ENCODE measurements at places on chromosomes 2 and 18.
A peak's percentile ranks its signal among the peaks of the same experiment; 100 is the strongest.

GRCh38 chr18:33841221-33841967 is 263.4 kb downstream of the ASXL3 start:
- DNase-seq = no peak
- no peak overlapping the region for H3K4me3 ChIP-seq
- H3K27me3 ChIP-seq = no peaks in the 10 kb centered on the region
- H3K36me3 ChIP-seq = no peaks in the 10 kb centered on the region
- H3K27ac ChIP-seq = no peak overlapping the region

GRCh38 chr2:121977326-121977725 is 221.9 kb downstream of the TSN start:
- no peak overlapping the region for H3K27ac ChIP-seq
- peaks cover 11% of the 10 kb centered on the region for H3K4me1 ChIP-seq
- no peaks in the 10 kb centered on the region for H3K27me3 ChIP-seq
- no peak overlapping the region for H3K4me3 ChIP-seq
- no peaks in the 10 kb centered on the region for H3K36me3 ChIP-seq
- no peak for DNase-seq

DNA sequence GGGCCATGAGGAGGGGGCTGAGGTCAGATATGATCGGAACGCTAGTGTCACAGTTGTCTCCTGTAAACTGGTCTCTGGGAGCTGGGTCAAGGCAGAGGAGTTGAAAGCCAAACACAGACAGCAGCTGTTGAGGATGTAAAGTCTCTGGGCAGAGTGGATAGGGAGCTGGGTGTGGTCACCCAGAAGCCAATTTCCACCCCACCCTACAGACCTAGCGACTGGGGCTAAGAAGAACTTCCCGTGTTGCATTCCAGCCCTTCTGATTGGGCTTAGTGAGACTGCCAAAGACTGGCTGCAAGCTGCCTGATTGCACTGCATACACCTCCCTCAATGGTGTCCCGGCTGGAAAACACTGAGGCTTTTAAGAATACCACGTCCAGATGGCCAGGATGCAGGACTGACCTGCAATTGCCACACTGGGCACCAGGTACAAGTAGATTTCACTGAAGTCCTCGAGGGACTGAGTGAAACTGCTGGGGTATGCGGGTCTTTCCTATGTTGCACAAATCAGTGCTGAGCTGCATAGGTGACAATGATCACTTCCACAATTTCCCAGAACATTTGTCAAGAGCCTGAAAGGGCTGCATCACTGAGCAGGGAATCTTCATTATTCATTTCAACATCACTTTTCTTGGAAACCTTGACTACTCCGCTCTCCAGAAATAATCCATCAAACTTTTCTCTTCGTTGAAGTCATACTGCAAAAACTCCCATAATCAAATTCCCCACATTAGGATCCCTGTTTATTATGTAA is 43.1 kb upstream of the EML4 start:
- DNase-seq = no peak
- peaks cover 68% of the 10 kb centered on the region for H3K4me1 ChIP-seq
- H3K27me3 ChIP-seq = no peaks in the 10 kb centered on the region
- H3K4me3 ChIP-seq = no peak overlapping the region

DNA sequence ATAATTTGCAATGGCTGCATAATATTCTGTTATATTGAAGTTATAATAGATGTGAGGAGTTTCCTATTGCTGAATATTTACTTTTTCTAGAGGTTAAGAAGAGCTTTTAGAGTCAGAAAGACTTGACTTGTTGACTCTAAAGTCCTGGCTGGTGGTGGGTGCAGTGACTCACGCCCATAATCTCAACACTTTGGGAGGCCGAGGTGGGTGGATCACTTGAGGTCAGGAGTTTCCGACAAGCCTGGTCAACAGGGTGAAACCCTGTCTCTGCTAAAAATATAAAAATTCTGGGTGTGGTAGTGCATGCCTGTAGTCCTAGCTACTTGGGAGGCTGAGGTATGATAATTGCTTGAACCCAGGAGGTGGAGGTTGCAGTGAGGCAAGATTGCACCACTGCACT is 33.9 kb upstream of the ATIC start:
- no peak for DNase-seq
- H3K4me1 ChIP-seq = no peaks in the 10 kb centered on the region
- H3K36me3 ChIP-seq = no peaks in the 10 kb centered on the region
- no peak overlapping the region for H3K27ac ChIP-seq
- H3K4me3 ChIP-seq = no peak overlapping the region
- H3K27me3 ChIP-seq = no peaks in the 10 kb centered on the region

GRCh38 chr2:92326-92725 is 46.0 kb upstream of the FAM110C start:
- no peak overlapping the region for H3K4me3 ChIP-seq
- no peaks in the 10 kb centered on the region for H3K4me1 ChIP-seq
- DNase-seq = no peak

DNA sequence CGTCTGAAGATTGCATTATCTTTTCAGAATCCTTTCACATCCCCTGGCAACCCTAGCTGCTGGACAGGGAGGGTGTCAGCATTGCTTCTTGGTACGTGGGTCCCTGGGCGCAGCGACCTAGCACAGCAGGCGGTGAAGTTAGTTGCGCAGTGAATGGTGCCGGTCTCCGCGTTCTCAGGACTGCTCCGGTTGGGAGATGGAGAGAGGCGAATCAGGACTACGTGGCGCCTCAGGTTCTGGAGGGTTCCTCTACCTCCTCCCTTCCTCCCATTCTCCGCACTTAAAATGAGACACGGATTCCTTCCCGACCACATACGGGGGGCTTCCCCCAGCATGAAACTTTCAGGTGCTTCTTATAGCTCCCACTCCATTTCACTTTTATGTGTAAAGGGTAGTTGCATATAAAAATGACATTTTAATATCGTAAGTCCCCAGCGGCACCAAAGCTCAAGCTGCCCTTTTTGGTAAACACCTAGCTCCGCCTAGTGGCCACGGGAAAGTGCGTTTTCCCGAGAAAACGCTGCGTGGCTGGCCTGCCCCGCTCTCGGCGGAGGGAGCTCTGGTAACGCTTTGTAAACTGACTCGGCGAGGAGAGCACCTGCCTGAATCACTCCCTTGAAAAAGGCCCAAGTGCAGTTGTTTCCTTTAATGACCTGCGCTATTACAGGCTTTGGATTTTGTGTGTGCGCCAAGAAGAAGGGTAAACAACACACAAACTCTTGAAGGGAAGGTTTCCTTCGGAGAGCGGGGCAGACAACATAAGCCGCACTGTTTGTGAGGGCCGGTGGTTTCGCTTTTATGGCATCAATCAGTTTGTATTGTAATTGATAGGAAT is 32.9 kb upstream of the INHBB start:
- H3K4me3 ChIP-seq = peak overlapping the region; percentile 16
- H3K36me3 ChIP-seq = no peaks in the 10 kb centered on the region
- DNase-seq = no peak

GRCh38 chr2:29894822-29895614 is 26.4 kb downstream of the ALK start:
- no peak overlapping the region for H3K27ac ChIP-seq
- H3K27me3 ChIP-seq = no peaks in the 10 kb centered on the region
- no peaks in the 10 kb centered on the region for H3K4me1 ChIP-seq
- H3K4me3 ChIP-seq = no peak overlapping the region
- H3K36me3 ChIP-seq = no peaks in the 10 kb centered on the region
- no peak for DNase-seq

DNA sequence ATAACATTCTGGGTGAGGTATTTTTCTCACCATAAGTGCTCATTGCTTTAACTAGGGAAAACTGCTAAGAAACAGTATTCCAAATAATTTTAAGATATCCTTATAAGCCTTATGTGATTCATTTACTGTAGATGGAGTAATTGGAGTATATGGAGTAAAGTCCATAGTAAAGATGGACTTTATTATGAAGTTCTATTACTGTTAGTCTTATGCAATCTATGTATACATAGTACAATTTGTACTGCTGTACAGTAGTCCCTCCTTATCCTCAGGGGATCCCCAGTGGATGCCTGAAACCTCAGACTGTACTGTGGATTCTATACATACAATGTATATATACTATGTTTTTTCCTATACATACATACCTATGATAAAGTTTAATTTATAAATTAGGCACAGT is 41.1 kb upstream of the OTX1 start:
- H3K4me3 ChIP-seq = no peak overlapping the region
- DNase-seq = no peak
- no peaks in the 10 kb centered on the region for H3K36me3 ChIP-seq

GRCh38 chr2:151855111-151855510 is 26.9 kb upstream of the ARL5A start:
- no peak for DNase-seq
- no peak overlapping the region for H3K4me3 ChIP-seq
- H3K27ac ChIP-seq = no peak overlapping the region
- H3K27me3 ChIP-seq = no peaks in the 10 kb centered on the region
- H3K36me3 ChIP-seq = no peaks in the 10 kb centered on the region

GRCh38 chr2:21117688-21118087 is 6.1 kb upstream of the TDRD15 start:
- no peaks in the 10 kb centered on the region for H3K27me3 ChIP-seq
- DNase-seq = no peak
- no peak overlapping the region for H3K27ac ChIP-seq

GRCh38 chr2:58512878-58513277 is 271.8 kb upstream of the FANCL start:
- no peak overlapping the region for H3K4me3 ChIP-seq
- H3K27me3 ChIP-seq = no peaks in the 10 kb centered on the region
- H3K4me1 ChIP-seq = no peaks in the 10 kb centered on the region

GRCh38 chr2:36360063-36360462 is 4.5 kb downstream of the CRIM1 start:
- no peak for DNase-seq
- H3K4me1 ChIP-seq = peaks cover 87% of the 10 kb centered on the region
- peak overlapping the region; percentile 93 for H3K27ac ChIP-seq
- no peak overlapping the region for H3K4me3 ChIP-seq

- H3K27me3 ChIP-seq = no peaks in the 10 kb centered on the region
- no peak overlapping the region for H3K27ac ChIP-seq
- H3K36me3 ChIP-seq = no peaks in the 10 kb centered on the region
These were observed 102.2 kb upstream of the UXS1 start for GRCh38 chr2:106296182-106296815.

GRCh38 chr18:13134551-13135401 is 83.8 kb upstream of the LDLRAD4 start:
- DNase-seq = no peak
- no peak overlapping the region for H3K27ac ChIP-seq
- no peak overlapping the region for H3K4me3 ChIP-seq
- H3K4me1 ChIP-seq = peaks cover 11% of the 10 kb centered on the region

DNA sequence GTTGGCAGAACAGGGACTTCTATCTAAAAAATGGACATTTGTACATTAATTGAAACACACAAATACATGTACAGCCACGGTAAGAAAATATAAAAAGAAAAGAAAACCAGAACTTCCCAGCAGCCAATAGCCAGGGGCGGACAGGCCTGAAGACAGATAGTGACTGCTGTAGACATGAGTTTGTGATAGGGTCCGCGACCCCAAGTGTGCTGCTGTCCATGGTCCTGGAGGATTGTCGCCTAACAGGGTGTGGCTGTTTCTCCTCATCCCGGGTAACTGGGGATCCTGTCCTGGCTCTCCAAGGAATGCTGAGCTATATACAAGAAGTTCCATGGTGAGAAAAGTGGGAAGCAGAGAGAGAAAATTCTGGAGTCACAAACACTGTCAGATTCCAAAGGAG is 266.5 kb upstream of the SALL3 start:
- H3K27ac ChIP-seq = no peak overlapping the region
- H3K4me3 ChIP-seq = no peak overlapping the region
- DNase-seq = no peak
- no peaks in the 10 kb centered on the region for H3K4me1 ChIP-seq
- no peaks in the 10 kb centered on the region for H3K36me3 ChIP-seq

DNA sequence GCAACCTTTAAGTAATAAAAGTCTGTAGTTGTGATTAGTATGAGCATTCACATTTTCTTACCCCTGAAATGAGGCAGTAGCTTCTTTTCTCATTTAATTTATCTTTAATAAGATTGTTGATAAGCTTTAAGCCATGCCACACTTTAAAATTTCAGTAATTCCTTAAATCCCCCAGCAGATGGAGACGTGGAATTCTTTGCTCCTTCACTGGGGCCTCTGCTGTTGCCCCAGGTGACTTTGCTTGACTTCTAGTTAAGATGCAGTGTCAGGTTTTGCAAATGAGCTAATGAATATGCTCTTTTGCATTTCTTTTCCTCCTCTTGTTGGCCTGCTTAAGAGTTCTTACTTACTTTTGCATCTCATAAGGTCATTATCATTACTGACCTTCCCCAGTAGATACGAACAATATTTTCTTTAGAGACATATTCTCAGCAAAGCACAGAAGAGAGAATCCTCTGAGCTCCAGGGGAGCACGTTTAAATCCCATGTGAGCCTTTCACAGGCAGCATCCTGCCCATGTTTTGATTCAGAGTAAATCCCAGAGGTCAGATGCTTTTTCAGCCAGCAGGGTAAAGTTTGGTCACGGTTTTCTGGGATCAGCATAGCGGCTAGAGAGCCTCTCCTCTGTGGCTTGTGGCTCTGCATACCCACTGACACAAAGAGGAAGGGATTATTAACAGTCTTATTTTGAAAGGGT is 222.9 kb downstream of the PTPRM start:
- H3K4me1 ChIP-seq = no peaks in the 10 kb centered on the region
- no peak overlapping the region for H3K27ac ChIP-seq
- DNase-seq = no peak
- H3K36me3 ChIP-seq = no peaks in the 10 kb centered on the region

GRCh38 chr2:146414456-146414855 is 1430.4 kb upstream of the ACVR2A start:
- no peak overlapping the region for H3K4me3 ChIP-seq
- DNase-seq = no peak
- no peaks in the 10 kb centered on the region for H3K36me3 ChIP-seq

DNA sequence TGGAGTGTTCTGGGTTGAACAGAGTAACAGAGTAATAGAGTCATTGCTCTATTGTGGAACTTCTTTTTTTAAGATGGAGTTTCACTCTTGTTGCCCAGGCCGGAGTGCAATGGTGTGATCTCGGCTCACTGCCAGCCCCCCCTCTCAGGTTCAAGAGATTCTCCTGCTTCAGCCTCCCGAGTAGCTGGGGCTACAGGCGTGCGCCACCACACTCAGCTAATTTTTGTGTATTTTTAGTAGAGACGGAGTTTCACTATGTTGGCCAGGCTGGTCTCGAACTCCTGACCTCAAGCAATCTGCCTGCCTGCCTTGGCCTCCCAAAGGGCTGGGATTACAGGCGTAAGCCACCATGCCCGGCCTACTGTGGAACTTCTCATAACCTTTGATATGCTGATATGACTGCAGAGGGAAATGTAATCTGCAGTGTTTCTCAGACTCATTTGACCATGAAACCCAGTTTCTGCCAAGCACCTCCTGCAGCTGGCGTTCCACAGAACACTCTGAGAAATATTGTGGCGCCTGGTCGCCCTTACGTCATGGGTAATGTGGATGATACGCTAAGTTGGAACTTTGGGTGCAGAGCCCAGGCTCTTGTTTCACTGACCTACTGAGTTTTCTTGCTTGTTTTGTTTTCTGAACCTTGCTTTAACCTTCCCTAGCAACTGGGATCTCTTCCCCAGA is 213.8 kb downstream of the BCL2 start:
- no peaks in the 10 kb centered on the region for H3K27me3 ChIP-seq
- H3K4me3 ChIP-seq = no peak overlapping the region
- no peaks in the 10 kb centered on the region for H3K4me1 ChIP-seq
- no peak for DNase-seq
- H3K36me3 ChIP-seq = no peaks in the 10 kb centered on the region
- H3K27ac ChIP-seq = no peak overlapping the region

GRCh38 chr2:175048275-175048674 is 43.1 kb upstream of the CHN1 start:
- no peak for DNase-seq
- H3K36me3 ChIP-seq = no peaks in the 10 kb centered on the region
- H3K27me3 ChIP-seq = no peaks in the 10 kb centered on the region
- H3K4me3 ChIP-seq = no peak overlapping the region

GRCh38 chr18:29874519-29875098 is 1167.9 kb downstream of the DSC3 start:
- no peaks in the 10 kb centered on the region for H3K27me3 ChIP-seq
- no peaks in the 10 kb centered on the region for H3K36me3 ChIP-seq
- DNase-seq = no peak
- no peak overlapping the region for H3K4me3 ChIP-seq
